IMR-90 (cell line): ENCODE measurements at places on chromosomes 12 and 14.

DNA sequence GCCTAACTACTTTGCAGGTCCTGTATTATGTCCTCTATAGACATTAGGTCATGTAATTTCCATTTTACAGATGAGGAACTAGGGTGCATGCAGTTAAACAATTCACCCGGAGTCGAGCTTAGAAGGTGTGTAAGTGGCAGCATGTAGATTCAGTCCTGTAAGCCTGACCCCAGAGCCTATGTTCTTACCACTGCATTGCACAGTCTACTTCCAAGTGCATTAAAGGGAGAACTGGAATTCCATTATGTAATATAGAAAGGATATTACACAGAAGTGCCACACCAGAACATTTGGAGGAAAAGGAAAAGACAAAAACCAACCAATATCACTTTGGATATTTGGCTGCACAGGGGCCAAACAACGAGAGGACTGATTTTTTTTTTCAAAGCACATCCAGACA lies 1.2 kb downstream of the GLT8D2 start:
- peaks cover 14% of the 10 kb centered on the region for H3K4me1 ChIP-seq
- DNase-seq = peak; percentile 7
- peak overlapping the region; percentile 95 for H3K27ac ChIP-seq

DNA sequence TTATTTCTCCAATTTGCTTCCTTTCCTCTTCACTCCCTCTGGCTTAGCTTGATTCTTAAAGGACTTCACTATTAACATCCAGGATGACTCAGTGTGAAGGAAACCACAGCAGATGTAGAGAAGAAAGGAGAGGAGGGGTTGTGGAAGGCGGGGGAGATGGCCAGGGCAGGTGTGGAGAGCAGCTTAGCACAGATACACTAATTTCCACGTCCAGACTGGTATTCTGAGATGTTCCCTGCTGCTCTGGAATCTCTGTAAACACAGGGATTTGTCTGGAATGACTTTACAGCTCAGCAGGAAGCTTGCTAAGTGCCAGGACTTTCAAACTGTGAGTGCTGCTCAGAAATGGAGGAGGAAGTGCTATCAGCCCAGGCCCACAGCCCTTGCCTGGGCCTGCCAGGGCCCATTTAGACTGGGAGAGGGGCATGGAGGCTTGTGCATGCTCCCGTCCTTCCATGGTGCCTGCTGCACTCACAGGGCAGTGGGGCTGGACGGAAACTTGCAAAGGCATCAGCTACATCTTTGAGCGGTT lies 202.5 kb upstream of the DDHD1 start:
- H3K4me3 ChIP-seq = no peak overlapping the region
- peaks cover 9% of the 10 kb centered on the region; the same call in 1 of the 2 replicates for H3K4me1 ChIP-seq
- no peaks in the 10 kb centered on the region for H3K27me3 ChIP-seq
- DNase-seq = peak; percentile 82
- H3K36me3 ChIP-seq = no peaks in the 10 kb centered on the region
- peak overlapping the region; percentile 53; the same call in 1 of the 2 replicates for H3K27ac ChIP-seq

DNA sequence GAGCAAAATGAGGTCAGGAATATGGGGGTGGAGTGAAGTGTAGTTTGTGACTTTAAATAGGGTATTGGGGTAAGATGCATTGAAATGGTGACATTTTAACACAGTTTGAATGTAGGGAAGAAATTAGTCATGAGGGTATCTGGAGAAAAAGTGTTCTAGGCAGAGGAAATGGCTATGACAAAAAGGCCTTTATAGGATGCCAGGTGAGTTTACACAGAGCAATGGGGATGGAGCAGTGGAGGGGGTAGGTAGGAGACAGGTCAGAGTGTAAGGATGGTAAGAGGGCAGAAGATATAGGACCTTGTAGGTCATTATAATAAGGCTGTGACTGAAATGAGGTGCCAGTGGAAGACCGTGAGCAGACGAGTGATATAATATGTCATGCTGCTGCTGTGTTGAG lies 30.4 kb downstream of the HEATR5A start:
- H3K27me3 ChIP-seq = no peaks in the 10 kb centered on the region
- H3K27ac ChIP-seq = no peak overlapping the region
- 0 out of 2 replicates have a peak, but pooled peaks cover 2% of the 10 kb centered on the region for H3K4me1 ChIP-seq
- no peak for DNase-seq
- H3K36me3 ChIP-seq = peaks cover 20% of the 10 kb centered on the region

DNA sequence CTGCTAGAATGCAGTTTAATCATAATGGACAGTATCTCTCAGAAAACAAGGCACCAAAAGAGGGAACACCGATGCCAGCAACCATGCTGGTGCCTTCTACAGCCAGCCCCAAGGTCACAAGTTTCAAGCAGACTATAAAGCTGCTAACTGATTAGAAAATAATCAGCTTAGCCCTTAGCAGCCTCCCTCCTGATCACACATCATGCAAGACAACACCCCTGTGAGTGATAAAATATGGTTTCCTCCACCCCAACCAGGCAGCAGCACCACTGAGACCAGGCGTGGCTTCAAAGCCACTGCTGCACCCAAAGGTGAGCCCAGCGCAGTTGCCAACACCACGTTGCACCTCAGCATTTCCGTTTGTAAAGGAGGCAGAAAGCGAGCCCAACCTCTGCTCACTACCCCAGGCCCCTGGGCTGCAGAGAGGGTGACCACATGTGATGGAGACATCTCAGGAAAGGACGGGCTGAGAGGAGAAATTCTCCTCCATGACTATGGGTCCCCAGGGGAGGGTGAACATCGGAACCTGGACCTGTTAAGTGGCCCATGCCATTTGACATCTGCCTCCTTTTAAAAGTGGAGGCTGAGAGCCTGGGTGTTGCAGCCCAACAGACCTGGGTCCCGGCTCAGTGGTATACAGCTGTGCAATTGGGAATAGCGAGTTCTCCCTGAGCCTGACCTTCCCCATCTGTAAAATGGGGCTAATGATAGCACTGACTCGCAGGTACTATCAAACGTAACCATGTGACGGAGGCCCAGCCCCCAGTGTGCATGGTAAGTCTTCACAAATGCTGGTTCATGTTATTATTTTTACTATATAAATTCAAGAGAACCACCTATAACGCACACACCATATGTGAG lies 11.5 kb downstream of the ZFP36L1 start:
- H3K36me3 ChIP-seq = no peaks in the 10 kb centered on the region
- DNase-seq = no peak
- peaks cover 24% of the 10 kb centered on the region for H3K4me1 ChIP-seq
- peak overlapping the region; percentile 20; the same call in 1 of the 2 replicates for H3K27ac ChIP-seq
- no peak overlapping the region for H3K4me3 ChIP-seq

- no peaks in the 10 kb centered on the region for H3K36me3 ChIP-seq
- peak; percentile 53 for DNase-seq
- H3K4me1 ChIP-seq = peaks cover 4% of the 10 kb centered on the region
- no peaks in the 10 kb centered on the region for H3K27me3 ChIP-seq
Observed at GRCh38 chr12:14272956-14273912, 92.2 kb upstream of the ATF7IP start.

- no peak overlapping the region for H3K27ac ChIP-seq
- no peaks in the 10 kb centered on the region for H3K36me3 ChIP-seq
- H3K4me3 ChIP-seq = no peak overlapping the region
- no peak for DNase-seq
Observed at GRCh38 chr12:64821116-64821630, 3.3 kb upstream of the TBC1D30 start.

GRCh38 chr12:63922474-63922873 lies 78.0 kb downstream of the SRGAP1 start:
- peak overlapping the region; percentile 54; the same call in 1 of the 2 replicates for H3K27ac ChIP-seq
- H3K4me1 ChIP-seq = peaks cover 13% of the 10 kb centered on the region
- no peak overlapping the region for H3K4me3 ChIP-seq
- no peaks in the 10 kb centered on the region for H3K27me3 ChIP-seq
- DNase-seq = peak; percentile 73
- H3K36me3 ChIP-seq = 0 out of 2 replicates have a peak, but pooled peaks cover 2% of the 10 kb centered on the region

GRCh38 chr12:7937833-7938506 lies 2.0 kb upstream of the SLC2A3 start:
- H3K36me3 ChIP-seq = peaks cover 4% of the 10 kb centered on the region; the same call in 1 of the 2 replicates
- H3K4me3 ChIP-seq = no peak overlapping the region
- H3K27me3 ChIP-seq = no peaks in the 10 kb centered on the region
- peaks cover 5% of the 10 kb centered on the region for H3K4me1 ChIP-seq
- H3K27ac ChIP-seq = no peak overlapping the region
- no peak for DNase-seq
